Adrenal gland (tissue), 19 donors: ENCODE measurements at places on chromosomes 16 and 17. TPM values are rescaled to one million over a fixed set of nuclear protein-coding genes. Genes with fewer than 3 reads are reported as not detected.

DNA sequence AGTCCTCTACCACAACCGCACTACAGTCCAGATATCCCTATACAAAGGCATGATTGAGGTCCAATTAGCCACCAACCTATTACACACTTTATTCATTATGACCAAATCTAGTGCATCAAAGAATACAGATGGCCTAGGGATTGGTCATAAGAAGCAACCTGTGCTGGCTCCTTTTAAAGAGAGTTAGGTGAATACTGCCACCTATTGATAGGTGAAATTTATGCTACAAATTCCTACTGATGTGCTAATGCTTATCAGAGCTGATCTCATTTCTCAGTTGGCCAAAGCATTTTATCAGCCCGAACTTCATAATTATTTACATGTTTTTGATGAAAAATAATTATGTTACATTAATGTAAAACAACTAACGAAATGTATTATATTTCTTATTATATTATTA is 166.3 kb downstream of the ANKFN1 start:
- H3K27ac ChIP-seq, result no peak overlapping the region
- DNase-seq, result no peak
- H3K27me3 ChIP-seq, result no peaks in the 10 kb centered on the region
- H3K4me1 ChIP-seq, result no peaks in the 10 kb centered on the region

- H3K4me3 ChIP-seq, result no peak overlapping the region
- no peak overlapping the region for H3K27ac ChIP-seq
- no peak for DNase-seq
- H3K4me1 ChIP-seq, result no peaks in the 10 kb centered on the region
- no peaks in the 10 kb centered on the region for H3K36me3 ChIP-seq
- H3K27me3 ChIP-seq, result no peaks in the 10 kb centered on the region
Observed at GRCh38 chr16:7746941-7747340, 414.3 kb downstream of the RBFOX1 start.

DNA sequence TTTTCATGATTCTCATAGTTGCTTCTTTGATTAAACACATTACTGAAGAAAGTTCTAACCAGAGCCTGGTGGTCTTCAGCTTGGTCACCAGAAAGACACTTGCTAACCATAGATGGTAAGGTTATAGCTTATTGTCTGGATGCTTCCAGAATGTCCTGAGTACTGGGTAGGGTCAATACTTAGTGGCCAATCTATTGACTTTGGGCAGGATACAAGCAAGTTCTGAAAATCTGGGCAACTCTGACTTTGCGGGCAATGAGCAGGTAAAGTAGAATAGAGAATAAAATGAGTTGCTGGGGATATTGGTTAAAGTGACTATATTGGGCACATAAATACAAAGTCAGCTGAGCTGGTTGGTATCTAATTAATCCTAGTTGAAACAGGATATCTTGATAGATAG is 63.0 kb downstream of the ABCA8 start:
- no peak overlapping the region for H3K27ac ChIP-seq
- no peaks in the 10 kb centered on the region for H3K27me3 ChIP-seq
- H3K4me1 ChIP-seq, result no peaks in the 10 kb centered on the region
- H3K4me3 ChIP-seq, result no peak overlapping the region
- no peaks in the 10 kb centered on the region for H3K36me3 ChIP-seq

- no peak overlapping the region for H3K4me3 ChIP-seq
- H3K27ac ChIP-seq, result no peak overlapping the region
- DNase-seq, result no peak
- no peaks in the 10 kb centered on the region for H3K36me3 ChIP-seq
- H3K4me1 ChIP-seq, result no peaks in the 10 kb centered on the region
- no peaks in the 10 kb centered on the region for H3K27me3 ChIP-seq
Observed at GRCh38 chr17:9843152-9844010, 17.7 kb downstream of the GLP2R start.

DNA sequence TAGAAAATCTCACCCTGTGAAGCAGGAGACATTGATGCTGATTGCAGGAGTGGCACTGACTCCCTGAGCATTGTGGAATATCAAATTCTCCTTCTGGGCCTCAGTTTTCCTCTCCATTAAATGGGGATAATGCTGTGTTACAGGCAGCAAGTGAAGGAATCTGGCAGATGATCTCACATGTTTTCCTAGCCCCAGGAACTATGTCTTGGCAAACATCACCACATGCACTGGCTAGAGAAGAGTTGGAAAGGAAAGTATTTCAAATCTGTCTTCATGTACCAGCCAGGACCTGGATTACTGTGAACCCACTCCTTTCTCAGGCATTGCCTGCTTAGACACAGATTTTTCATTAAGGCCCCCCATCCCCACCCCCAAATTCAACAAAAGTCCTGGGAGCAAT is 13.6 kb upstream of the CCL8 start:
- H3K4me3 ChIP-seq, result no peak overlapping the region
- H3K27ac ChIP-seq, result no peak overlapping the region

RHBDL1 gene
- total RNA-seq, result 8.1 TPM

DNA sequence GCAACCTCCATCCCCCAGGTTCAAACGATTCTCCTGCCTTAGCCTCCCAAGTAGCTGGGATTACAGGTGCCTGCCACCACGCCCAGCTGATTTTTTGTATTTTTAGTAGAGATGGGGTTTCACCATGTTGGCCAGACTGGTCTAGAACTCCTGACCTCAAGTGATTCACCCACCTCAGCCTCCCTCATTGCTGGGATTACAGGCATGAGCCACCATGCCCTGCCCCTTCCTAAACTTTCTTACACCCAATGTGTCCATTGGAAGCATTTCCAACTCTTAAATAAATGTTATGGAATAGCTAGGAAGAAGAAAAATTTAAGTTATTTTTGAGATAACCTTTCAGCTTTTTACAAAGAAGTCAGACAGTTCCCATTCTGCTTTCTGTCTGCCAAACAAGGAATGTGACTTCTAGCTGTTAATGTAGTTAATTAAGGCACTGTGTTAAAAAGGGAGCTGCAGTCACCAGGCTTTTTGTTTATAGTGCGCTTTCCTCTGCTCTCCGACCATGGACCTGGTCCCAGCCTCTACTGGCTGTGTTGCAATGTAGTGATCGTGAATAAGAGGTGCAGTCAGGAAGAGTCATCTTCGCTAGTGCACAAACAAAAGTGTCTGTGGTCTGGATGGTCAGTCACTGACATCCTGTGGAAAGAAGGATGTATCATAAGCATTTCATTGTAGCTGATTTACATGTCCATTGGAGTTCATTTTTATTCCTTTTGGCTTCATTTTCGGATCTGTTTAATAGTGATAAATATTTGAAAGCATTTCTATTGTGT is 39.7 kb downstream of the USP10 start:
- no peaks in the 10 kb centered on the region for H3K27me3 ChIP-seq
- peaks cover 46% of the 10 kb centered on the region for H3K4me1 ChIP-seq
- DNase-seq, result no peak
- H3K4me3 ChIP-seq, result no peak overlapping the region
- H3K27ac ChIP-seq, result no peak overlapping the region

CACNG1 gene
- 2.5 TPM for total RNA-seq

ZNF200 gene
- total RNA-seq, result 9.9 TPM

- peak; percentile 92 for DNase-seq
- peaks cover 11% of the 10 kb centered on the region for H3K36me3 ChIP-seq
- H3K27me3 ChIP-seq, result no peaks in the 10 kb centered on the region
- H3K27ac ChIP-seq, result peak overlapping the region; percentile 2
Observed at GRCh38 chr17:49315551-49316257, 46.3 kb downstream of the ZNF652 start.

GRCh38 chr17:57506774-57507127 is 238.3 kb downstream of the CCDC182 start:
- H3K4me1 ChIP-seq, result peaks cover 26% of the 10 kb centered on the region
- H3K4me3 ChIP-seq, result no peak overlapping the region
- no peak for DNase-seq
- H3K27ac ChIP-seq, result peak overlapping the region; percentile 24
- no peaks in the 10 kb centered on the region for H3K27me3 ChIP-seq
- no peaks in the 10 kb centered on the region for H3K36me3 ChIP-seq

- DNase-seq, result no peak
- H3K36me3 ChIP-seq, result no peaks in the 10 kb centered on the region
- no peaks in the 10 kb centered on the region for H3K4me1 ChIP-seq
- H3K27me3 ChIP-seq, result no peaks in the 10 kb centered on the region
- H3K27ac ChIP-seq, result no peak within 1 kb of the TSS
Observed at GRCh38 chr16:81238296-81239011, at the start of gene BCO1. Gene BCO1 (plus strand): TSS chr16:81238689. CDS start chr16:81238909, 220 bp downstream.

DNA sequence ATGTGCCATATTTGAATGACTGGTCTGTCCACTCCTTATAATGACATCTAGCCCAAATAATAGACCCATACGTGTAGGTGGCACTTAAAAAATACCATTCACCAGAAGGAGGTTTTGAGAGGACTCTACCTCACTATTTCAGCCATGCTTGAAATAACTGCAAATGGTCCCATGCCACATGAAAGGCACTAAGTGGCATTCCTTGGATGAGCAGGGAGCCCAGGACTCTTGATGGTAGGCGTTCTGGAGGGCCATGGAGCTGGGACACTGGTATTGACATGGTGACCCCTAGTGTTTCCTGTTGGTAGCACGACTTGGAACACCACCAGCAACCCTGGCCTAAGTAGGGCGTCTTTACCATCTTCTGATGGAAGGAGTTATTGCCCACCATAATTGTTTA is 148.7 kb upstream of the ZFHX3 start:
- no peaks in the 10 kb centered on the region for H3K4me1 ChIP-seq
- peak; percentile 76 for DNase-seq

- peaks cover 21% of the 10 kb centered on the region for H3K4me1 ChIP-seq
- no peaks in the 10 kb centered on the region for H3K36me3 ChIP-seq
- no peaks in the 10 kb centered on the region for H3K27me3 ChIP-seq
- no peak for DNase-seq
- peak overlapping the region; percentile 11 for H3K27ac ChIP-seq
Observed at GRCh38 chr17:5283571-5284315, 1.7 kb downstream of the RABEP1 start.

NOG gene
- total RNA-seq, result not detected

- peaks cover 6% of the 10 kb centered on the region for H3K4me1 ChIP-seq
- no peaks in the 10 kb centered on the region for H3K27me3 ChIP-seq
- DNase-seq, result no peak
- no peak overlapping the region for H3K4me3 ChIP-seq
Observed at GRCh38 chr17:57471868-57472368, 215.6 kb downstream of the MSI2 start.

DNA sequence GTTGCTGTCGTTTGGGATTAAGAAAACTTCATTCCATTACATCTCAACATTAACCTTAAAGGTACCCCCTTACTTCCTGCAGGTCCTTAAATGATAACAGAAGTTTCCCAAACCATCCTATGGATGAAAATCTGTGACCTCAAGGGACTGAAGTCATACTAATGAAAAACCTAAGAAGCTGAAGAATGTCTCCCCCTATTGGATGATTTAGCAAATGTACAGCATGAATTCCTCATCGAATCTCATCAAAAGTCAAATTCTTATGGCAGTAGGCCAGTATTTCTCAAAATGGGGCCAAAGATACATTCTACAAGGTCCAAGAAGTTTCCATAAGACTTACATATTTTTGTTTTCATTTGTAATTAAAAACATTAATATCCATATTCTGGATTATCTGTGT is 13.5 kb downstream of the SCO1 start:
- no peak overlapping the region for H3K27ac ChIP-seq
- no peak overlapping the region for H3K4me3 ChIP-seq

- no peaks in the 10 kb centered on the region for H3K36me3 ChIP-seq
- DNase-seq, result no peak
- no peaks in the 10 kb centered on the region for H3K27me3 ChIP-seq
- H3K4me3 ChIP-seq, result no peak overlapping the region
- H3K4me1 ChIP-seq, result no peaks in the 10 kb centered on the region
- H3K27ac ChIP-seq, result no peak overlapping the region
Observed at GRCh38 chr17:10196941-10197340, 1.5 kb downstream of the GAS7 start.

DNA sequence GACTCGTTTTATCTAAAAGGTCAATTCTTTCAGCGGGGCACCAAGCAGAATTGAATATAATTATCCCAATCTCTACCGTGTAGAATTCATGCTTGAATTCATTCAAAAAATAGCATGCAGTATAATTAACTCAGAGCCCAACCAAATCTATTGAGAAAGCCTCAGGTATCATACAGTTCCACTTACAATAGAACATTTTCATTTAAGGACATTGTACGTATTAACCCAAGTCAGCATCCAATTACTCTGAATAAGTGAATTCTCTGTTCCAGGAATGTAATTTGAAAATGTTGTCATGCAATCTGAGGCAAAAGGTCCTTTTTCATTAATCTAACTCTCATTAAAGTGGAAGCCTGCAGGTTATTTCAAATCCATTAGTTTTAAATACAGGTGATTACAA is 78.5 kb downstream of the SALL1 start:
- H3K4me1 ChIP-seq, result no peaks in the 10 kb centered on the region
- H3K4me3 ChIP-seq, result no peak overlapping the region
- no peaks in the 10 kb centered on the region for H3K27me3 ChIP-seq
- H3K36me3 ChIP-seq, result no peaks in the 10 kb centered on the region
- no peak overlapping the region for H3K27ac ChIP-seq
- no peak for DNase-seq

GRCh38 chr16:5020551-5020950 is 13.2 kb downstream of the NAGPA start:
- H3K36me3 ChIP-seq, result no peaks in the 10 kb centered on the region
- H3K4me3 ChIP-seq, result no peak overlapping the region
- DNase-seq, result no peak
- no peaks in the 10 kb centered on the region for H3K4me1 ChIP-seq

RNF43 gene
- total RNA-seq, result 10.5 TPM

DNA sequence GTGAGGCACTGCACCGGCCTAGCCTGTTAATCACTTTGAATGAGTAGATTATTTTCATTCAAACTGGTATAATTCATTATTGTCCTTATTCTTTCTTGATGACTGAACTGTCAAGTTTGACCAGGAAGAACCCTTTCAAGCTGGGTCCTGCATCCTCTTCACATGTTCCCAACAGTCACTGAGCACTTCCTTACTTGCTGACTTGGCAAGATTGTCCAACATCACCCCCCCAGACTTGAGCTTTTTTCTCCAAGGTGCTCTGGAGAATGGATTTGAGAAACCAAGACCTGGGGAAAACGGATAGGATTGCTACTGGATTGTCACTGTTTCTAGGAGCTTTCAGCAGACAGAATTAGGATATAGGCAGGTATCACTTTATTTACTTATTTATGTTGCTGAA is 55.1 kb upstream of the GSG1L start:
- H3K36me3 ChIP-seq, result peaks cover 74% of the 10 kb centered on the region
- no peak for DNase-seq
- no peak overlapping the region for H3K4me3 ChIP-seq
- no peaks in the 10 kb centered on the region for H3K4me1 ChIP-seq

- H3K27ac ChIP-seq, result no peak overlapping the region
- H3K27me3 ChIP-seq, result no peaks in the 10 kb centered on the region
- no peak overlapping the region for H3K4me3 ChIP-seq
- no peaks in the 10 kb centered on the region for H3K4me1 ChIP-seq
- no peak for DNase-seq
Observed at GRCh38 chr16:6957681-6958080, 375.0 kb upstream of the RBFOX1 start.
